GM19239 (cell line): ENCODE measurements at places on chromosomes 11 and 22.

- no peak for DNase-seq
These were observed 53.3 kb upstream of the CD5 start for GRCh38 chr11:61049063-61049377.

DNA sequence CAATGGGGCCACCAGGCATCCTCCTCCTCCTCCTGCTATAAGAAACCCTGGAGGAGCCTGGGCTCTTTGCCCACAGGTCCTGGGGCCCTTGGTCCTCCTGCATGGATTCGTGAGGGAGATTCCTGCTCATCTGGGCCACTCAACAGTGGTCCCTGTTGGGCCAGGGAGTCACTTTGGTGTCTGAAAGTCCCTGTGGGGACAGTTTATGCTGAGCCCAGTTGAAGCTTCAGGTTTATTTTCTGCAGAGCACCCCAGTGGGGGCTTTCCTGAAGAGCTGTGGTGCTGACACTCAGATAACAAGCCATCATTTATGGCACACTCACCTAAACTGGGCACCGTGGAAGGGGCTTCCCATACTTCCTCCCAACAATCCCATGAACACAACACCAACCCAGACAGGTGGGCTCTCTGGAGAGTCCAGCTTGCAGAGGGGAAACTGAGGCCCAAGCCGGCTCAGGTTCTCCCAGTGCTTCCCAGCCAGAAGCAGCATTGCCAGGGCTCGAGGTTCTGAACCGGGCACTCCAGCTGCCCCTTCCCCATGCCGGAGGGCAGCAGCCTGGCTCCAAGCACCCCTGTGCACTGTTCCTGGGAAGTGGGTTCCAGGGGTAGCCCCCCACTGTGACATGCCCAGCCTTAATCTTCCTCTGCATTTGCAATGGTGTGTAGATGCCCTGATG lies 91.3 kb downstream of the MYEOV start:
- DNase-seq = no peak

GRCh38 chr11:12789596-12790215 lies 115.5 kb downstream of the TEAD1 start:
- DNase-seq = no peak

DNA sequence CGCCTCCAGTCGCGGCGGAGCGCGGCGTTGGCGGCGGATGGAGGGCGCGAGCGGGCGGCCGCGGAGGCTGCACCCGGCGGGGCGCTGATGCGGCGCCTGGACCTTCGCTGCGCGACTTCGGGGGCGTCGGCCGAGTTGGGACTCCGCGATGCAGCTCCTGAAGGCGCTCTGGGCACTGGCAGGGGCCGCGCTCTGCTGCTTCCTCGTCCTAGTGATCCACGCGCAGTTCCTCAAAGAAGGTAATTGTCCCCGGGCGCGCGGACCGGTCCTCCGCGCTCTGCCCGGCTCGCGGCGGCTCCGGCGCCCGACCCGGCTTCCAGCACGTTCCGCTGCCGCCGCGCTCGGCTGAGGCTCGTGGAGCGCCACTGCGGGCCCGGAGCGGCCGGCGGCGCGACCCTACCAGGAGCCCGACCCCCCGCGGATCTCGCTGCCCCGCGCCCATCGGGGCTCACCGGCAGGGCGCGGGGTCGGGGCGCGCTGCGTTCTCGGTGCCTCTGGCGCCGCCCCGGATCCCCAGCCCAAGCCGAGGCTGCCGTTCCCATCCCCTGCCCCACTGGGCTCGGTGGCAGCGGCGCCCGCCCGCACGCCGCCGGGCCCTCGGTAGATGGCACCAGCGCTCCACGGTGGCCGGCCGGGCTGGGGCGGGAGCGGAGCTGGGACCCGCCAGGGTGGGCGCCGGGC lies 1251.2 kb downstream of the BRD1 start:
- DNase-seq = no peak

DNA sequence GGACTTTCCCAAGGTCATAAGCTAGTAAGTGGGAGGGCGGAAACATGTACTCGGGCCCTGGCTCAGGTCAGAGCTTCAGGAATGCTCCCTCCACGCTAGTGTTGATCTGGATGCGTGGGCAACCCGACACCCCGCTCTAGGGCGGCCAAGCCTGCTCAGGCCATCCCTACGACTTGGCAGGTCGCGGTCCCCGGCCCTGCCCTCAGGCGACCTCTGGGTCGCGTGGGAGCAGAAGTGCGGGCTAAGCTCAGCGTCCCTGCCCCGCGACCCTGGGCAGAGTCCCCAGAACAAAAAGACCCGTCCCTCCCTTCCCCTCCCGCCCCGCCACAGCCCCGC lies 781 bp upstream of the TEF start:
- no peak for DNase-seq

DNA sequence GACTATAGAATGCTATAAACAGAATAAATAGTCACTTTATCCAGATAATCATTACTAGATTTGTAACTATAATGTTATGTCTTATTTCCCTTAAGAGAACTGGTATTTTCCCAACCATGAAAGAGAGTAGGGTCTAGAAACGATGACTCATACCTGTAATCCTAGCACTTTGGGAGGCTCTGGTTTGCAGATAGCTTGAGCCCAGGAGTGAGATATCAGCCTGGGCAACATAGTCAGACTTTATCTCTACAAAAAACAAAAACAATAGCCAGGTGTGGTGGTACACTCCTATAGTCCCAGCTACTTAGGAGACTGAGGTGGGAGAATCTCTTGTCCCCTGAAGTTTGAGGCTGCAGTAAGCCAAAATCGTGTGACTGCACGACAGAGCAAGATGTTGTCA lies 30.9 kb downstream of the OR52A5 start:
- DNase-seq = no peak

DNA sequence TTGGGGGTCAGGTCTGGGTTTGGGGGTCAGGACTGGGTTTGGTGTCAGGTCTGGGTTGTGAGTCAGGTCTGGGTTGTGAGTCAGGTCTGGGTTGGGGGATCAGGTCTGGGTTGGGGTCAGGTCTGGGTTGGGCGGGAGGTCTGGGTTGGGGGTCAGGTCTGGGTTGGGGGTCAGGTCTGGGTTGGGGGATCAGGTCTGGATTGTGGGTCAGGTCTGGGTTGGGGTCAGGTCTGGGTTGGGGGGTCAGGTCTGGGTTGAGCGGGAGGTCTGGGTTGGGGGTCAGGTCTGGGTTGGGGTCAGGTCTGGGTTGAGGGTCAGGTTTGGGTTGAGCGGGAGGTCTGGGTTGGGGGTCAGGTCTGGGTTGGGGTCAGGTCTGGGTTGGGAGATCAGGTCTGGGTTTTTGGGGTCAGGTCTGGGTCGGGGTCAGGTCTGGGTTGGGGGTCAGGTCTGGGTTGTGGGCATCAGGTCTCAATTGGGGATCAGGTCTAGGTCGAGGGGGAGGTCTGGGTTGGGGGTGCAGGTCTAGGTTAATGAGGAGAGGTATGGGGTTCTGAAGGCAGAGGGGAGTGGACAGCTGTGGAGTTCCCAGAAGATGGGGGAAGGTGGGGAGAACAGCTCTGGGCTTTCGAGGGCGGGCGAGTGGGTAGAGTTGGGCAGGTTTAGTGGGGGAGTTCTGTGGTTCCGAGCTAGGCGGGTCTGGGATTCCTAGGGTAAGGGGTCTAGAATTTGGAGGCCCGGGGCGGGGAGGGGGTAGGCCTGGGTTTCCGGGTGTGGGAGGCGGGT lies 629 bp downstream of the TTLL8 start:
- no peak for DNase-seq

- DNase-seq = no peak
These were observed 5.1 kb upstream of the B4GALNT4 start for GRCh38 chr11:363948-364761.

- DNase-seq = no peak
These were observed 37.9 kb downstream of the TST start for GRCh38 chr22:36981247-36981775.

GRCh38 chr11:39806652-39807051 lies 1652.8 kb downstream of the LRRC4C start:
- no peak for DNase-seq

DNA sequence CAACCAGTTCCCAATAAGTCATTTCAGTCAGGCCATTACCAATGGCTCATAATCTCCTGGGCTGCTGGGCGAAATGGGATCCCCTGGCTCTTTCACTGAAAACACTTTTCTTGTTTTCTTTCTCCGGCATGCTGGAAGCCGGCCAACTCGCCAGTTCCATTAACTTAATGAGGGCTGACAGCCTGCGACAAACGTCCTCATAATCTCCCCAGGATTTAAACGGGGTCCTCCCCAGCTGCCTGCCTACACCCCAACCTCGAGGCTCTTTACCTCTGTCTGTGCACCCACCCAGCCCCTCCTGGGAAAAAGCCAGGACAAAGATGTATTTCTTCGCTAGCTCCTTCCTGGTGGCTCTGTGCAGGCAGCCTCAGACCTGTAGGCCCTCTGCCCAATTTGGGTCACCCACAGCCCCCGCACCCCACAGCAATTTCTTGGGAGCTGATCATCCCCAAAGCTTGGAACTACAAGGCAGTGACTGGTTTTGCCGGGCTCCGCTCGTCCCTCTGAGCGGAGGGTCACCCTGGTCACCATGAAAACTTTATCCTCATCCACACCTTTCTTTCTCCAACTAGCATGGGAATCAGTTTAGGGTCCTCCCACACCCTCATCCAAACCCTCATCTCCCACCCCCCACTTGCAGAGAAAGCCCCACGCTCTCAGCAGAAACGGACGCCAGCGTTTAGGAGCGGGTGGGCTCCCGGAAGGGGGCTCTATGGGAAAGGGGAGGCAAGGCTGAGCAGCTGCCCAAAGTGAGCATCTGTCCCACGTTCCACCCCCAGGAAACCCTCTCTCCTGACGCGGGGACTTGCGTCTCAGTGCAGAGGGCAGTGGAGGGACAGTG lies 51.1 kb upstream of the KCNQ1OT1 start:
- no peak for DNase-seq

- DNase-seq = no peak
These were observed 466 bp downstream of the FAM168A start for GRCh38 chr11:73597336-73597955.

- DNase-seq = no peak
These were observed 96.4 kb upstream of the PARVA start for GRCh38 chr11:12280838-12281565.

- DNase-seq = no peak
These were observed 185.8 kb upstream of the C11orf87 start for GRCh38 chr11:109236188-109236587.

DNA sequence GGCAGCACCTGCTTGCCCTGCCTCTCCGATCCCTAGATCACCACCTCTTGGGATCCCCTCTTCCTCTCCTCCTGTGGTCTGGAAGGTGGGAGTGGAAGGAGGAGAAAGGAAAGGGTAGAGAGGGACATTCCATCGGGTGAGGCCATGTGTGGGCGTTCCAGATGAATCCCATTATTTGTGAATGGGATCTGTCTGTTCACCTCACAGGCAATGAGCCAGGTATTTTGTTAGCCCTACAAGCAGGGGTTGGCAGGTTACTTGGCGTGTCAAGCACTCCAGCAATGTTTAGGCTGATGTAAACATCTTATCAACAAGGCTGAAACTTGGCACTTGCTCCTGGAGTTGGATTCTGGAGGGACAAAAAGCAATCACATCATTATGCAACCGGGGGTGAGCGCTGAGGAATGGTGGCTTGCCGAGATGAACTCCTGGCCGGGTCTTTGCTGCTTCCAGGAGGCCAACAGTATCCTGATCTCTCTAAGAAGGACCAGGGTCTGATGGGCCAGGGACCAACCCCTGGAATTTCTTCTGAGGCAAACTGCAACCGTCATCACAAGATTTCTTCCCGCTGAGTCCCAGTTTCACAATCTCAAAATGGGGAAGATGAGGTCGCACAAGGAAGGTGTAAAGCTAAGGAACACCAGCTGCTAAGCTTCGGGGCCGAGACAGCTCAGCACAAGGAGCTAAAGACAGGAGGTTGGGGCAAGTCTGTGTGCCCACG lies 7.8 kb downstream of the ADAMTS8 start:
- no peak for DNase-seq

DNA sequence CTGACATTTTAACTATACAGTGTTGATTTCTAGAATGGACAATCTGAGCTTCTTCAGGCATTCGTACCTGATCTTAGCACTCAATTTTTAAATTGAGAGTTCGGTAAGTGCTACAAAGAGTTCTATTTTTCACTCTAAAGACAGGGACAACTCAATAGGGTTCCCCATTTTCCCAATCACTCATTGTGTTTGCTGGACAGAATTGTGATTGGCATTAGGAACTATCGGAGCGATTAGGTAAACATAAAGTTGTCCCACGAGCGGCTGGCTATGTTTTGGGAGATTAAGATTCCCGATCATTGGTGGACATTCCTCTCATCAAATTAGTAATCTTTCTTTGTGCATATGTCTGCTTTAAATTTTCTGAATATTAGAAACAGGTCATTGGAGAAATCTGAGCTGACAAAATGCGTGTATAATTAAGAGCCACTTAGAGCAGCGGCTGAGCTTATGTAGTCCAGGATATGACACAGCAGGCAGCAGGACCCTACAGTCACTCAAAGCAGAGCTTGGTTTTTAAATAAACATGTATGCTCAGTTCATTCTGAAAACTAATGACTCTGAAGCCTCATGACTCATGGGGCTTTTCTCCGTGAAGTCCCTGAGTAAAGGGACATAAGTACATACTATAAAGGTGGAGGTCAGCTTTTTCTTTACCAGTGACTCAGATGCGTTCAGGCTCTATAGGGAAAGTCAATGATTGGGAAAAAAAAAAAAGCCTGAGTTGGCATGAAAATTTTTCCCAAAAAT lies 109.4 kb downstream of the GRIA4 start:
- no peak for DNase-seq

- no peak for DNase-seq
These were observed 181.7 kb upstream of the CCDC90B start for GRCh38 chr11:83467837-83468236.

GRCh38 chr22:37487571-37487970 lies 1.4 kb upstream of the MFNG start:
- no peak for DNase-seq

DNA sequence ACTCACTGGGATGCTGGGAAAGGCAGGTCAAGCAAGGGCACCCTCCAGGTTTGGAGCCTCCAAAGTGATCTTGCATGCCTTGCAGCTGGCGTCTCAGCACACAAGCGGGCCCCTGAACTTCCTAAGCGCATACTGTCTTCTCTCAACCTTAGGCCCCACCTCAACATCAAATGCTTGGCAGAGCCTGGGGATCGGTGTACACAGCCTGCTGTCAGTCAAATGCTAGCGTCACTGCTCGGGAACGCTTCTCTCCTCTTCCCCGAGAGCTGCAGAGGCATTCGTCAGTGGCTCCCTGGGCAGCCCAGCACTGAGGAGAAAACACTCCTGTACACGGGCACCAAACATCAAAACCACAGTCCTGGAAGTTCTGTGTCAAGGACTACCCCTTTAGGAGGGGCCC lies 124.9 kb downstream of the C11orf58 start:
- no peak for DNase-seq

DNA sequence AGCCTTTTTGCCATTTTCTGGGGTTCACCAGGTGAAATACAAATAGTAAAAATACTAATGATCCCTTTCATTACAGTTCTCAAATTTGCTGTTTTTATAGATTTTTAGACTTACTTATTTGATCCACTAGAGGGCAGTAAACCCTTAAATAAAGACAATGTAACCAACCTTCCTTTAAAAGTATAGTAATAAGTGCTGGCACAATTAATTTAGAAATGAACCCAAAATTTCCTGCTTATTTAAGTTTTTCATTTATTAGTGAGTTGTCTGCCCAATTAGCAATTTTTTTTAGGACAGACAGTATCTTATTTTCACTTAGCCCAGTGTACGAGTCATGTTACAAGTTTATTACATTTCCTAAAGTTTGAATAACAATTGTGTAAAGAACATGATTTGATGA lies 4.7 kb downstream of the DDIAS start:
- no peak for DNase-seq

GRCh38 chr11:1073851-1074243 lies 827 bp upstream of the MUC2 start:
- no peak for DNase-seq
